Right renal cortex interstitium (tissue), 3 donors: ENCODE measurements at places on chromosomes 16 and 17.

DNA sequence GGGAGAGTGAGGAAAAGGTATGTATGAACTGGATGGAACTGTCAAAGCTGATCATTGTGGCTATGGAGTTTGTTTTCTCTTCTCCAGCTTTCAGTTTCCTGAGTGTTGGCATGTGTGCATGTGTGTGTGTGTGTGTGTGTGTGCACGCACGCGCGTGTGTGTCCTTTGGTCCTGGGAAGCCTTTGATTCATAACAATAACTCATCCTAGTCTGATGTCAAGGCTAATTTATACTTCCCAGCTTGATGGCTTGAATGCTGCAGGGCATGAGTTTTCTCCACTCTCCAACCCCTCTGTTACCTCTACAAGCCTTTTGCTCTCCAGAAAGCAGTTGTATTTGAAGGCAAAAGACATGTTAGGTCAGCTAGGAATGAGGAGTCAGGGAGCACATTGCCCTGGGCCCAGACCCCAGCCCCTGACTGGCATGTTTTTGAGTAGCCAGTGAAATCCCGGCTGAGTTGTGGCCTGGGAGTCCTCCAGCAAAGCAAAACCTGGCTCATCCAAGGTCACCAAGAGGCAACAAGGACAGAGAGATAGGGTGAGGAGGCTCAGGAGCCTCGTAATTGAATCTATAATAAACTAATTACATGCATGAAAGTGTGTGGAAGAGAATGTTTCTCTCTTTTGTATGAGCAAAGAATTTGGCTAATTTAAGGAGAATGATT is 8.9 kb upstream of the CDC42EP4 start:
- no peak for DNase-seq

- no peak for DNase-seq
Observed at GRCh38 chr16:76639685-76640289, 362.6 kb downstream of the CNTNAP4 start.

DNA sequence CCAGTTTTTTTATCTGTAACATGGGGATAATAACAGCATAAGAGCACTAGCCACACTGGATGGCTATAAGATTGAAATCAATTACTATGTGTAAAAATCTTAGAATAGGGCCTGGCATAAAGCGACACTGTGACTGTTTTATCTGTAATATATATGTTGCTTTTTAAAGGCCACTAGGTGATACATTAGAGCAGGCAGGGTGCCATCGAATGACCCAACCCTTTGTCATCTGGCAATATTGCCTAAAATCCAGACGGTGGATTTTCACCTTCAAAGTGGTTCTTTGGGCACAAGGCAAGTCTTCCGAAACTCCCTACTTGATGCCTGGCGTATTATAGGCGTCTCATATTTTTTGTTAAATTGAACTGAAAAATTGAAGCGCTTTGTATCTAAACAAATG is 69.1 kb downstream of the PRKCA start:
- no peak for DNase-seq

DNA sequence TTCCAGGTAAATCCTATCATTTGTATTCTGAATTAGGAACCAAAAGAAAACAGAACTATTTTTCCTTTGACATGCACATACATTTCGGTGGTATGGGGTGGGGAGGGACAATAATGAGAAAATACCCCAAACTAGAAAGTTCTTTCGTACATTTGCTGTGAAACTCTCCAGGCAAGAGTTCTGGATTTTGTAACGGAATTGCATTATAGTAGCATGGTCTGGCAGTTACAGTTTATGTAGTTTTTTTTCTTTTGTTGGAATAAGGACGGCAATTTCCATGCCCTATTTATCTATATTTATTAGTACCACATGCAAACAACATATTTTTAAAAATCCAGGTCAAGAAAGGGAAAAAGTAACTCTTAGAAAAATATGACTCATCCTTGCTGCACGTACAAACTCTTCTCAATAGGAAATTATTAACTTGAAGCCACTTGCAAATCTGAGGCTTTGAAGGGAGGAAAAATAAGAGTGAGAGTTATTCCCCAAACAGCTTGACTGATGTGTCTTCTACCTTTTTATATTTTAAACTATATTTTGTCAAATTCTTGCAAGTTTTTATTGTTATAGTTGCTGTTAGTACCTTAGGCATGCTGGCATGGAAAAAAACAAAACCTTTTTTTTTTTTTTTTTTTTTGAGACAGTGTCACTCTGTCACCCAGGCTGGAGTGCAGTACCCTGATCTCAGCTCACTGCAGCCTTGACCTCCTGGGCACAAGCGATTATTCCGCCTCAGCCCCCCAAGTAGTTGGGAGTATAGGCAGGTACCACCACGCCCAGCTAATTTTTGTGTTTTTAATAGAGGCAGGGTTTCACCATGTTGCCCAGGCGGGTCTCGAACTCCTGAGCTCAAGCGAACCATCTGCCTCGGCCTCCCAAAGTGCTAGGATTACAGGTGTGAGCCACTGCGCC is 69.3 kb downstream of the WWP2 start:
- DNase-seq = no peak

- no peak for DNase-seq
Observed at GRCh38 chr17:76246080-76247066, 6.1 kb upstream of the RNF157 start.

GRCh38 chr16:3119286-3119685 is 6.9 kb downstream of the ZNF205 start:
- no peak for DNase-seq

DNA sequence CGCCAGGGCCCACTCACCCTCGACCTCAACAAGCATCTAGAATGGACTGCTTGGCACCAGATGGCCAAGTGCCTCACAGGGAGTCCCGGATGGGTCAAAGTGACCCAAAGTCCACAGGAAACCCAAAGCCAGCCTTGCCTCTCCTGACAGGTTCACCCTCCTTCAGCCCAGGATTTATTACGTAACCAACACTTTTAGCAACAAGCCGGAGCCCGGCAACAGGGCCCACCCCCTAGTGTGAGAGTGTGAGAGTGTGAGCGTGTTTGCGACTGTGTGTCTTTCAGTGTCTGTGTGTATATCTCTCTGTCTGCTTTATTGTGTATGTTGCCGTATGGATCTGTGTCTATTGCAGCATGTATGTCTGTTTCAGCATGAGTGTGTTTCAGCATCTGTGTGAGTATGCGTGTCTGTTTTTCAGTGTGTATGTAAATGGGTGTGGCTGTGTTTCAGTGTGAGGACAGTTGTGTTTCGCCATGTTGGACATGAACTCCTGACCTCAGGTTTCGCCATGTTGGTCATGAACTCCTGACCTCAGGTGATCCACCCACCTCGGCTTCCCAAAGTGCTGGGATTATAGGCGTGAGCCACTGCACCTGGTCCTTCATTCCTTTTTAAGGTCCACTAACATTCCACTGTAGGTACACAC is 13.7 kb upstream of the PEMT start:
- DNase-seq = no peak

- no peak for DNase-seq
Observed at GRCh38 chr16:2529961-2530628, 1.1 kb downstream of the CEMP1 start.

DNA sequence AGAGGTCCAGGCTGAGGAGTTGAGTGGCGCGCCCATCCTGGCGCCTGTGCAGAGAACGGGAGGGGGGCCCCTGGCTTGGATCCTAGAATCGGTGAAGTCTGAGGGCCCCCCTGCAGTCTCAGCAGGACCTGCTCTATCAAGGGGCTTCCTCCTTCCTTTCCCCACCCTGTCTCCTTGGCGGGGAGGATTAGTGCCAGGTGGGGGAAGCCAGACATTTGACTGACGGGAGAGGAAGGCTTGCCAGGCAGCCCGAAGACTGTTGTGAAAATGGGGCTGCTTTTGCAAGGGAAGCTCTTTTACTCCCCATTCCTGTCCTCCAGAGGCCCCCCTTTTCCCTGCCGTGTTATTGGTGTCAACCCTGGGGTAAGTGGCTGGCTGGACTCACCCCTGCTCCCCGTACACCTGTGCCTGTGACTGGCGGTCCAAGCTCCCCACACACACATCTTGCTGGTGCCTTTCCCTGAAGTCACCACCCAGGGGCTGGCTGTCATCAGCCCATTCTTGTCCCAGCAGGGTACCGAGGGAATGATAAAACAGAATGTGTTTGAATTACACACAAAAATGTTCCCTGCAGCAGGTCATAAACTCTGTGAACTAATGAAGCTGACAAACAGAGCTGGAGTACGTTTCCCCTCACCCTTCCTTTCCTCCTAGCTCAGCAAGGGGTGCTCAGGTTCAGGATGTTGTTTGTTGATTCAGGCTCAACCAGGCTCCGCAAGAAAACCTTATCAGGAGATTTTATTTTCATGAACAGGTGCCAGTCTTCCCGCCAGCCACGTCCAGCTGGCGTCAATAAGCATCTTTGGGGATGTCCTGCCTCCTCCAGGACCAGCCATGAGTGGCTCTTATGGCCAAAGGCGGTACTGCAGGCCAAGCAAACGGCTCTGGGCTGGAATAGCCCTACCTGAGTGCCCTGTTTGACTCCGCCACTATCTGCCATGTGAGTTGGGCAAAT is 4.4 kb upstream of the ARMC7 start:
- DNase-seq = no peak

GRCh38 chr17:4625181-4625617 is 16.3 kb downstream of the ALOX15 start:
- DNase-seq = peak; percentile 36

GRCh38 chr17:79977161-79977631 is 58.5 kb downstream of the TBC1D16 start:
- DNase-seq = no peak

GRCh38 chr17:59415397-59415796 is 83.9 kb downstream of the YPEL2 start:
- DNase-seq = no peak
